ENCODE measurements at places on chromosomes 4 and X. TPM values are rescaled to one million over a fixed set of nuclear protein-coding genes. Genes with fewer than 3 reads are reported as not detected.

GRCh38 chr4:73855406-73855805 is 2.3 kb downstream of the PF4V1 start:
- no peak for DNase-seq

GRCh38 chr4:72449705-72450104 is 119.3 kb downstream of the ADAMTS3 start:
- no peak for DNase-seq

- no peak for DNase-seq
Observed at GRCh38 chrX:110568441-110568840, 209.8 kb downstream of the RTL9 start.

DNA sequence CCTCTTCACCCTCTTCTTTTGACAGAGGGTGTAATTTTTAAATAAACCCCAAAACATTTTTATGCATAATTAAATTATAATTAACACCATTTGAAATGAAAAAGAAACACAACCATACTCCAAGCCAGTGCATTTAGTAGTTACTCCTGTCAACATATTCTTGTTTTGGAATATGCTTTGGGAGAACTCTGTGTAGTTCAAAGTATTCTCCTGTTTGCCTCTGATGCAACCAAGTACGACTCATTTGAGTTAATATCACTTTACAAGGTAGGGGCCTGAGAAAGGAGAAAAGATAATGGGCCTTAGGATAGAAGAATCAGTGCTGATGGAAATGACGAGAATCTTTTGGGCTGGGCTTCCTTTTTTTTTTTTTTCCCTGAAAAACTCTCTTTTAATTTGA is 2.7 kb downstream of the PTPN13 start:
- no peak for DNase-seq

DNA sequence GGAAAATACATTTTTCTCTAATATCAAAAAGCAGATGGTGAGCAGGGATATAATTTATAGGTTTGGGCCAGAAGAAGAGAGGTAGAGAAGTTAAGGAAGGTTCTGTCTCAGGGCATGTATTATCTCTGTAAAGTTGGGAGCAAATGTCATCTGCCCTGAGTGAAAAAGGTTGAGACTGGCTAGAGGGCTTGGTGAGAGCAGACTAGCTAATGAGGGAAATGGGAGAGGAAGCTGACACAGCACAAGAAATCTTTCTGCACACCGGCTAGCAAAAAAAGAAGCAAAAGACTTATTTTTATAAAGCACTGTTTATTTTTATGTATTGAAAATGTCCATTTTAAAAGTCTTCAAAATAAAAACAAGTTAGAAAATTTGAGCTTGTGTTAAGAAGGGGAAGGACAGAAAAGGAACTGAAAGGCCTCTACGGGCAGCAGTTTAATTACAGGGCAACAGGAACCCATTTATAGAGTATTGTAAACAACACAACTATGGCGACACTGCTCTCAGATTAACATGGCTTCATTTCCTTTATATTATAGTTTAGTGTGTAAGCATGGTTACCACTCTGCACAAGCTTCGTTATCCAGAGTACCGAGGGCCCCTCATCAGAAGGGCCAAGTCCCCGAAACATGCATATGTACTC is 17.4 kb downstream of the CD40LG start:
- no peak for DNase-seq

DNA sequence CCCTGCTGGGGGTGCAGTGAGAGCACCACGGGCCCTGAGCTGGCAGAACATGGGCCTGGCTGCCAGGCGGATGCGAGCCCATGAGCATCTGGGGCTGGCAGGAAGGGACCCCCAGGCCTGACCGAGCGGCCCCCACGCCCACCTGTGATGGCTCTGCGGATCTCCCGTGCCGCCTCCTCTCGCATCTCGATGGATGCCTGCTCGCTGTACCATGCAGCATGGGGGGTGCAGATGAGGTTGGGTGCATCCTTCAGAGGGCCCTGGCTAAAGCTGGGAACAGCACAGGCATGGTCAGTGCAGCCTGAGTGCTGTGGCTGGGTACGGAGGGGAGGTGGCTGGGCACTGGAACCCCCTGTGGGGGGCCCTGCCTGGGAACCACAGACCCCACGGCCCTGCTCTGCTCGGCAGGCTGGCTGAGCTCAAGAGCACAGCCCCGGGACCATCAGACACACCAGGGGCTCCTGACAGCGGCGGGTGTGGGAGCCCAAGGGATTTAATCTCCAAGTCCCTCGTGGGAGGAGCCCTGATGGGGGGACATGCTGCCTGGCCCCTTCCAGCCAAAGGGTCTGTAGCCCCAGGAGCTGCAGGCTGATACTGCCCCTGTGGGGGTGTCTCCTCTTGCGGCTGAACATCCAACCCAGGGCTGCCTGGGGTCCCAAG is 35.5 kb downstream of the CTBP1 start:
- no peak for DNase-seq

DNA sequence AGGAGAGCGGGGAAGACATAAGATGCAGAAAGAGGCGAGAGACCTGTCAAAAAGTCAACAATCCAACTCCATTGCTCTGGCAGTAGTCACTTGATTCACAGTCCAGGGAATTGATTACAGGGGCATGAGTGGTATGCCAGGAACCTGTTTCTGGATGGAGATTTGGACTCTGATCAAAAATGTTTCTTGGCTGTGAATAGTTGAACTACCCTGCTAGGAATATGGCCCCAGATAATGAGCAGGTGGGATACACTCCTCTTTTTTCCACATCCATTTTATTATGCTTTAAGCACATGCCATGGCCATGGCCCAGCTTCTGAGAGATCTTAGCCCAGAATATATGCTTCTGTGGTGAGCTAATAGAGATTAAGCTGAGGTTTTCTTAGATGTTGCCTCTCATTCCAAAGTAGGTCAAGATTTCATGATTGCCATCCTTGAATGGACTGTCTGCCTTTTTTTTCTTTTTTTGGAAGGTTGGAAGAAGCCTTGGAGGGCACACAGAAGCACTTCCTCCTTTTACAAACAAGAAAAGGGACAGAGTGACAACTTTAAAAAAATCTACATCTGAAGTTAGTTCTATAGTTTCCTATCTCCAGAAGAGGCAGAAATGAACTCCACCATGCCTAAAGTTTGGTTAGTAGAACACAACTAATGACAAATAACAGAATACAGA is 121.9 kb downstream of the KIT start:
- no peak for DNase-seq

GRCh38 chrX:32745323-32745722 is 466.0 kb downstream of the DMD start:
- no peak for DNase-seq

DNA sequence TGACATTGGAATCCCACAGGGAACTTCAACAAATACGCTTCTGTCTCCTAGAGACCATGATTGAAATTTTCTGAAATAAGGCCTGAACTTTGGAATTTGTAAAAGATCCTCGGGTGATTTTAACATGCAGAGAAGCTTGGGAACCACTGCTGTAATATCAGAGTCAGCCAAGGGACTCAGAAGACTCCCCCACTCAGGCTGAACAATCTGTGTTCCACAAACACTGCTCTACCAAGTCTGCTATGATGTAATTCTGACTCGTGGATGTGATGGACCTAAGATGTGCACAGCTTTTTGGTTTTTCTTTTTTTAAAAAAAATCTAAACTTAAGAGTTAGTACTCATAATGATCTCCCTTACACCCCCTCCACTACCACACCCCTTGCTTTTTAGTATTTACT is 26.0 kb downstream of the LRP2BP start:
- DNase-seq, result no peak

DNA sequence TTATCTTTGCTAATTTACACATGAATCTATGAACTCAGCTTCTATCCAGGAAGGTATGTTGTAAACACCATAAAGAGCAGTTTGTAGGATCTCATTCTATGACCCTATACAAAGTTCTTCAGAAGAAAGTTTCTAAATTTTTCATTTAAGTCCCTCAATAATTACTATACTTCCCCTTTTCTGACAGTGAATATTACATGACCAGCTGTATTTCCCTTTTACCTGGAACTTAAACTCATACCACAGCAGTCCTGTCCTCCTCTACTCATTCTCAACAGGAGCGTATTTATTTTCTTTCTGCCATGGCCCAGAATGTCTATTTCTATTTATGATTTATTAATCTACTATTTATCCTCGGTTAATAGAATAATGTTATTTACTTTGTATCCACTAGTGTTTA is 15.8 kb downstream of the RASGEF1B start:
- no peak for DNase-seq

DNA sequence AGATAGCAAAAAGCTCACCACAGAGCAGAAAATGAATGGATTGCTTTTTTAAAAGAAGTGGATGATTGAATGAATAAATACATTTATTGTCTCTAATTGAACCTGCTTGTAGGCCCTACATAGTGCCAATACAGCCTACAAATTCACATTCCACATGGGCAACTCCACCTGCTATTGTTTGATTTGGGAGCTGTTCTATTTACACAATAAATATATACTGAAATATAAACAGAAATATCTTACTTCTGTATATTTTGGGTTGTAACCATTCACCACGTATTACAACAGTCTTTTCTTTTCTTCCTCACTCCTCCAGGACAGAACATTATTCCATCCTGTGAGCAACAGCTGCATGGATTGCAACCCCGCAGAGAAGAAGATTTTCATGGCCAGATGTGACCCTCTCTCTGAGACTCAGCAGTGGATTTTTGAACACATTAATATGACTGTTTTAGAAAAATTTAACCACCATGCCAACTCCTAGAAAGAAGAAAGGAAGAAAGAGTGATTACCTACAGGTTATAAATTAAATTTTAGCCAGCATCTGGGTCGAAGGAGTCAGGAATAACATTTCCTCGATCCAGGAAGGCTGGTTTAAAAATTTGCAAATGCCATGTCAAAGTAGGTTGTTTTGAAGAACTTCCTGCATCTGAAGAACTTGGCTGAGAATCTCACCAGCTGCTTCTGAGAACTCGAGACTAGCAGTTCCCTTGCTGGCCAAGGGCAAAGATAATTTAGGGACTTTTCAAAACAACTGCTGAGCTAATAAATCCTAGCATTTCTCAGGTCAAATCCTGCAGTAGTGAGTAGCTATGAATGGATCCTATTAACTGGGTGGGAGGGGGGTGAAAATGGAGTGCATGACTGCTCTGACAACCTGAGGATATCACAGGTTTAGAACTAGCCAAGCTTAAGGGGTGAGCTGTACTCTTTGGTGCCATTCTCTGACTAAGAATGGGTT is 128.7 kb upstream of the GALNT7 start:
- no peak for DNase-seq

DNA sequence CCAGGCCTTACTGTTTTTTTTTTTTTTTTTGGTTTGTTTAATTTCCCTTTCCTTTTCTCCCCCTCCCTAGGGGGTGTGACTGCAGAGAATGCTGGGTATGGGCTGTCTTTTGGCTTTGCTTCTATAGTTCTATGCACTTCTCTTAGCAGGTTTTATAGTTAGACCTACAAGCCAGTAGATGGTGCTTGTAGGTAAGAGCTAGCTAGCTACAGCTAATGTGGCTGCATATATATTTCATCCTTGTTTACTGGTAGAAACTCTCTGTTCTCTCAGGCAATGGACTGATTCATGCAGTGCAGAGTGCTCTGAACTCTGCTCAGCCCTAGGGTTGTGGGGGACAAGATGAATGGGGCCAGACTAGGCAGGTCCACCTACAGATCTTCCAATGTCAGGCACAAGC is 246.4 kb downstream of the SH2D1A start:
- no peak for DNase-seq

DNA sequence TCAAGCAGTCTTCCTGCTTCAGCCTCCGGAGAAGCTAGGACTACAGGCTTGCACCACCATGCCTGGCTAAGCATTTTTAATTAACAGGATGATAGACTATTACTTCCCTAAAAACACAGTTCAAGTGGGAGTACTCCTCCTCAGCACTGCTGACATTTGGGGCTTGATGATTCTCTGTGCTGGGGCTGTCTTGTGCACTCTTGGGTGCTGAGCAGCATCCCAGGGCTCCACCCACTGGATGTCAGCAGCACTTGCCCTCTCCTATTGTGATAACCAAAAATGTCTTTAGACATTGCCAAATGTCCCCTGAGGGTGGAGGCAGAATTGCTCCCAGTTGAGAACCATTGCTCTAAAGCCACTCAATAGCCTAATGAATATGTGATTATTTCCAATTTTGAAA is 60.4 kb downstream of the CLCN4 start:
- no peak for DNase-seq

GRCh38 chrX:134388161-134389109 is 71.5 kb upstream of the HPRT1 start:
- DNase-seq, result no peak

DNA sequence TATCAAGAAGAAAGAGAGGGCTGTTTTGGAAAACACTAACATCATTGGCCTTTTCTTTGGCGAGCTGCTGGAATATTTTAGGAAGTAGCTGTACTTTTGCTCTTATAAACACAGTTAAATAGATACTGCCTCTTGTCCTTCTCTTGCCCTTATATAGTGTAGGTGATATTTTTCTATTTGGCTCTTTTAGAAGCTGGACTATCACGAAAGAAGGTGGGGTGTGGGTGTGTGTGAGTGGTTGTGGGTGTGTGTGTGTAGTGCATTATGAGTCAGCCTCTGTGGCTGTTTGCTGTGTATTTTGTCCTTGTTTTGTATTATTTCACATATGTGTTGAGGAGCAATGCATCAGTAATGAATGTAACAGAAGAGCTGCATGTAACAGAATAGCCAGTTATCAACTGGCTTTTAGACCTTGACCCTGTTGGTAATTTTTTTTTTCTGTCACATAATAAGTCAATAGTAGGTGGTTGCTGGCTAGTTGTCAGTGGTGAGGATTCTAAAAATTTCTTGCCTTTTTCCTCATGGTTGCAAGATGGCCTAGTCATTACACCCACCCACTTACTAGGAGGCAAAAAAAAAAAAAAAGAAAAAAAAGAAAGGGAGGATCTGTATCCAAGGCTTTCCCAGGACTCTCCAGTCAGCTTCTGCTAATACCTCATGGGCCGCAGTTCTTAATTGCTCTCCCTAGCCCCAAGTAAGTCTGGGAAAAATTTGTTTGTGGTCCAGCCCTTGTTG is 23.8 kb downstream of the ARHGAP10 start:
- DNase-seq, result no peak

- DNase-seq, result no peak
Observed at GRCh38 chr4:129176864-129177263, 80.9 kb downstream of the C4orf33 start.

Gene PCDH18
- 0.08 TPM for polyA plus RNA-seq

Gene RPA4
- polyA plus RNA-seq, result 0.11 TPM

Gene CCDC120
- polyA plus RNA-seq, result 8.1 TPM

Gene TMPRSS11B
- polyA plus RNA-seq, result 2.0 TPM

Gene UGT2B10
- not detected for polyA plus RNA-seq

Gene GTPBP6
- 16.7 TPM for polyA plus RNA-seq

Gene TAF7L
- 0.06 TPM for polyA plus RNA-seq

Gene STOX2
- 1.6 TPM for polyA plus RNA-seq

Gene PAGE5
- not detected for polyA plus RNA-seq

Data from keratinocyte (primary cell).